PC-9 (cell line): ENCODE measurements at places on chromosomes 1 and 21. TPM values are rescaled to one million over a fixed set of nuclear protein-coding genes. Genes with fewer than 3 reads are reported as not detected.

SELE gene
- not detected in 2 replicates for total RNA-seq

EXTL1 gene
- total RNA-seq: 0.13 and 0.63 TPM in 2 replicates

- no peak overlapping the region for H3K4me3 ChIP-seq
- H3K27me3 ChIP-seq: no peaks in the 10 kb centered on the region
- DNase-seq: no peak
- H3K4me1 ChIP-seq: 0 out of 2 replicates have a peak, but pooled peaks cover 4% of the 10 kb centered on the region
- no peaks in the 10 kb centered on the region for H3K36me3 ChIP-seq
- no peak overlapping the region for H3K27ac ChIP-seq
These were observed 33.0 kb upstream of the SIPA1L2 start for GRCh38 chr1:232662910-232663309.

GRCh38 chr1:233668725-233669294 is 54.9 kb downstream of the KCNK1 start:
- peak overlapping the region; percentile 72 for H3K27ac ChIP-seq
- peak; percentile 89 for DNase-seq
- no peaks in the 10 kb centered on the region for H3K27me3 ChIP-seq

GRCh38 chr21:15059397-15059796 is 5.4 kb downstream of the NRIP1 start:
- no peaks in the 10 kb centered on the region for H3K27me3 ChIP-seq
- DNase-seq: no peak
- peaks cover 28% of the 10 kb centered on the region for H3K36me3 ChIP-seq
- H3K4me3 ChIP-seq: peak overlapping the region; percentile 86; the same call in 1 of the 2 replicates
- peak overlapping the region; percentile 24; the same call in 1 of the 2 replicates for H3K27ac ChIP-seq

- no peaks in the 10 kb centered on the region; the same call in 1 of the 2 replicates for H3K36me3 ChIP-seq
- H3K27me3 ChIP-seq: no peaks in the 10 kb centered on the region
- peak; percentile 49 for DNase-seq
These were observed 3.0 kb downstream of the ATP2B4 start for GRCh38 chr1:203629507-203630082.

DNA sequence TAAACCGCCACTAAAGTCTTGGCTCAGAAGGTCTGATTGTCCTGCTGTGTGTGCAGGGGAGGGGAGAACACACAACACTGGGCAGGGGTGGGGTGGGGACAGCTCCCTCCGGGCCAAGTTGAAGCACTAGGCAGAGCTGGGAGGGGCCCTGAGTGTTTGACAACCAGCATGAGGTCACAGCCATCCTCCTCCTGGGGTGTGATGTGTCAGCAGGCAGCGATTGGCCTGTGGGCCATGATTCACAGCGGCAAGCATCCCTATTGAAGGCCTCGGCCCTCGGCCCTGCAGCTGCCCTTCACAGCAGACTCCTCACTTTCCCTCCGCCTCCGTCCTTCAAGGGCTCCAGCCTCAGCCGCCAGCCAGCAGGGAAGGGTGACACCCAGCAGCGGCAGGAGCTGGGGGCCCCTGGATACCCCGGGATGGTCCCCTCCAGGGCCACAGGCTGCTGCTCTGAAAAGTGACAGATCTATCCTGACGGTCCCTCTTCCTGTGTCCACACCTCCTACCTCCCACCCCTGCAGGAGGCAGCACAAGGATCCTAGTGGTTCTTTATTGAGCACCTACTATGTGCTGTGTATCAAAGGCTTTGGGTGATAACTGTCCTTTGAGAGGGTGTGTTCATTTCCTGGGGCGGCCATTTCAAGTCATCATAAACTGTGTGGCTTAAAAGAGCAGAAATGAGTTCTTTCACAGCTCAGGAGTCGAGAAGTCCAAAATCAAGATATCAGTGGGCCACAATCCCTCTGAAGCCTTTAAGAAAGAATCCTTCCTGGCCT is 66.0 kb upstream of the SLC25A33 start:
- no peak overlapping the region for H3K27ac ChIP-seq
- H3K27me3 ChIP-seq: no peaks in the 10 kb centered on the region
- no peaks in the 10 kb centered on the region for H3K36me3 ChIP-seq
- H3K4me1 ChIP-seq: peaks cover 15% of the 10 kb centered on the region; the same call in 1 of the 2 replicates
- DNase-seq: peak; percentile 77
